GM23338 (cell line): ENCODE measurements at places on chromosomes 2 and 18.
A peak's percentile ranks its signal among the peaks of the same experiment; 100 is the strongest.

DNA sequence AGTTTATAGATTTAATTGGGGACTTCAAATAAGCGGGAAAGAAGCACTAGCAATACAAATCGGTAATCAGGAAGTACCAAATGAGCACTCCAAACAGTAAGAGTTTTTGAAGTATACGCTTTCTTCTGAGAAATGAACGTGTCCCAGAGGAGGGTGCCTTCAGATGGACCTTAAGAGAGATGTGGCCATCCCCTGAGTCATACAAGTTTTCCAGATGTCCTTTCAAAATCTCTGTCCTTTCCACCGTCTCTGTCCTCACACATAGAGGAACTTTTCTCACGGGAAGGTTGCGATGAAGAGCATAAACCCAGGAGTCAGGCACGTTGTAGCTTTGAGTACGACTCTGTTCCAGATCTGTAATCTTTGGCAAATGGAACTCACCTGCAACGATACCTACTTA, 1.7 kb upstream of the SMAD2 start:
- no peak for DNase-seq

GRCh38 chr18:35311496-35311895, 21.5 kb upstream of the ZSCAN30 start:
- DNase-seq, result no peak

DNA sequence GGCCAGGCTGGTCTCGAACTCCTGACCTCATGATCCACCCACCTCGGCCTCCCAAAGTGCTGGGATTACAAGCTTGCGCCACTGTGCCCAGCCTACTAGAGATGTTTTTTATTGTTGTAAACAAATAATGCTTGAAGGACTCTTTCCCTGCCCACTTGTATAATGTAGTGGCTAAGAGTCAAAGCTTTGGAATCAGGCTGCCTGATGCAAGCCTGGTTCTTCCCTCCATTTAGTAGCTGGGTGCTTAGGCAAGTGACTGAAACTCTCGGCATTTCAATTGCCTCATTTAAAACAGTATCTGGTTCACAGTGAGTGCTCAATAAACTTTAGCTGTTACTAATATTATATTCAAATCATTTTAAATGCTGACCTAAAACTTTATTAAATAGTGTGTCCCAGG, 264.0 kb upstream of the FBXO11 start:
- no peak for DNase-seq

- no peak for DNase-seq
Observed at GRCh38 chr2:126902152-126902835, 3.6 kb downstream of the TEX51 start.

DNA sequence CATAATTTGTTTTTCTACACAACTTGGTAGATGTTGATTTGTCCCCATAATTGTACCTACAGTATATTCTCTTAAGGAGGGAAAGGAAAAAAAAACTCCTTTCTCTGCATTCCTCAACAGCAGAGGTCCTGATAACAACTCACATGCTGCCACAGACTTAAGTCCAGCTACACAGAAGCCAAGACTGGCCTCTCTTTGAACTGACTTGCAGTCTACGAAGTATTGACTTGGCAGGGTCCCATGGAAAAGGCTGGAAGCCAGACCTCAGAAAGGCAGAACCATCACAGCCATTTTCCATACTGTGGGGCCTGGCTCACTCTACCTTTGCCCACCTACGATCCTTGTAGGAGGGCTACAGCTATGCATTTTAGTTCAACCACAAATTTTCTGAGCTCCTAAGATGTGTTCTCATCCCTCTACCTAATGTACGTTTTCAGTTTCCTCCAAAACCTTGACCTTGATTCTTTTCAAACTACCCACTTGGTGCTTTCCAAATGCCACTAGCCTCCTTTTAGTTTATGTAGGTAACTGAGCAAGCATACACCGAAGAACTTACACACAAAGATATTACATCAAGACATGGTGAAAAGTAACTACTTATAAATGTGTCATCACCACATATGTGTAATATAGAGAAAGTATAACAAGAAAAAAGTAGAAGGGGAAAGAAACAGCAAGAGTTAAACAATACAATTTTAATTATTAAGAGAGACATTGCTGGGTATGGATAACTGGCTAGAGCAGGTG, 12.2 kb downstream of the LONRF2 start:
- DNase-seq, result no peak

GRCh38 chr2:21395366-21395765, 271.6 kb downstream of the TDRD15 start:
- DNase-seq, result peak; percentile 4

DNA sequence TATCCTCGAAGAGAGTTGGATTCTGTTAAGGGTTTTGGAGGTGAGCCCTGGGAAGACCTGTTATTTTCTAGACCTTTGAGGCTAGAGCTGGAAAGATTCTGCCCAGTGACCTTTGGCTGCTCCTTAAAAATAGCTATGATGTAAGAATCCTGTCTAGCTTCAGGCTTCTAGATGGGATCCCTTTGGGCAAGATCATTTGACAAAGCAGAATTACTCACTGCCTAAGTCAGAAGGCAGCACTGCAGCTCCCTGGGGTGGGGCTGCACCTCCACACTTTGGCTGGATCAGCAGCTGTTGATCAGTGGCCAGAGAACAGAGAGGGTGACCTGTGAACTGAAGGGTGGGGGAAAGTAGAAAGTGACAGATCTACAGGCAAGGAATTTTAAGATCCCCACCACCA, 103.8 kb downstream of the ASAP2 start:
- DNase-seq, result no peak

GRCh38 chr2:23385748-23386338, 864 bp downstream of the KLHL29 start:
- DNase-seq, result peak; percentile 59

DNA sequence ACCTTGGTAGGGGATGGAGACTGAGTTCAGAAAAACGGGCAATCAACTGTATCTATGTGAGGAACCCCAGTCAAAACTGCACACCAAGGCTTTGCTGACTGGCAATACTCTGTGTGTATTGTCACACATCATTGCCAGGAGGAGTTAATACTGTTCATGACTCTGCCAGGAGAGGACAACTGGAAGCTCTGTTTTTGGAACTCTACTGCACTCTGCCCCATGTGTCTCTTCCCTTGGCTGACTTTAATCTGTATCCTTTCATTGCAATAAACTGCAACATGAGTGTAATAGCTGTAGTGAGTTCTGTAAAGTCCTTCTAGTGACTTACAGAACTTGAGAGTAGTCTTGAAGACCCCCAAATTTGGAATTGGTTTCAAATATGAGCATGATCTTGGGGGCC, 72.3 kb downstream of the FAM228A start:
- DNase-seq, result no peak
